B cell (primary cell): ENCODE measurements at places on chromosomes 4 and X. TPM values are rescaled to one million over a fixed set of nuclear protein-coding genes. Genes with fewer than 3 reads are reported as not detected.

DNA sequence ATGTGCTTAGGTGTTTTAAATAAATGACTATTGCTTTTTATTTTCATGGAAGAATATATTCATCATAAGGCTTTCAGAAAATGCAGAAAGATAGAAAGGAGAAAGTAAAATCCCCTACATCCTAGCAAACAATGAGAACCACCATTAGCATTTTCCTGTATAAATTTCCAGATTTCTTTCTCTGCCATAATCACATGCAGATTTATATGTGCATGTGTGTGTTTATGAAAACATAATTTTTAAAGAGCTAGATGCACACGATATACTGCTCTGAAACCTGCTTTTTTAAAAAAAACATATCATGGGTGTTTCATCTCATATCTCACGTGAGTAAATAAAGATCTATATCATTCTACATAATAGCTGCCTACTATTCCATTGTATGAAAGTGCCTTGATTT lies 26.4 kb upstream of the PPARGC1A start:
- no peak for DNase-seq

DNA sequence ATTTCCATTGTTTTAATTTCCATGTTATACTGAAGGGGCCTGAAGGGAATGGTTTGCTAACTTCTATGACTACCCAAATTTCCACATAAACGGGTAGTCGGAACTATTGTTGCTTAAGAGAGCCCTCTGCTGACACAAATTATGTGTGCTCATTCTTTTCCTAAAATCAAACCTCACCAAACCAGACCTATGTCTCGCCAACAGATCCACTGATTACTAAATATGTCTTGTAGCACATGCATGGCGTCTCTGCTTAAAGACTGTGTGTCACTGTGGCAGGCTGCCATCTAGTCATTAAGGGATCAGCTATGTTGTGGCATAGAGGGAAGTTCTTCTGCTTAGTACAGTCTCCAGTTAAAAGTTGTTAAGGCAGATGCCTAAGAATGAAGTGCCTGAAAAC lies 25.1 kb downstream of the PIR start:
- DNase-seq = peak; percentile 11

DNA sequence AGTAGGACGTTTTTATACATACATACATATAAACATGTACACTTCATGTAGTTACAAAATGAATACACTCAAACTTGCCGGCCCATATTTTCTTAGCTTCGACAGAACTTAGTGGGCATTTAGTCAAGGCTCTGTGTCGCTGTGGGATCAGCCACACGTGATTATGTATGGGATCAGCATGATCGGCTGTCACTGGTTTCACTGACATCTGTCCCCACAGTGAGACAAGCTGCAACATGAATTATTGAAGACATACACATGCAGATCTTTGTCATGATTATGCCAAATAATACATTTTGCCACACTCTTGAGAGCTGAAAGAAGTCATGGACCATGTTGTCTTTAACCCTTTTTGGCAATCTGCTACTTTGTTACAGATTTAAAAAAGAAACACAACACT lies 38.2 kb upstream of the NAA11 start:
- DNase-seq = no peak

- no peak for DNase-seq
Measured at GRCh38 chr4:105837037-105837436, 58.2 kb upstream of the NPNT start.

- DNase-seq = no peak
Measured at GRCh38 chr4:42436928-42437565, 39.8 kb downstream of the SHISA3 start.

GRCh38 chr4:147488556-147488955 lies 7.7 kb downstream of the EDNRA start:
- no peak for DNase-seq

DNA sequence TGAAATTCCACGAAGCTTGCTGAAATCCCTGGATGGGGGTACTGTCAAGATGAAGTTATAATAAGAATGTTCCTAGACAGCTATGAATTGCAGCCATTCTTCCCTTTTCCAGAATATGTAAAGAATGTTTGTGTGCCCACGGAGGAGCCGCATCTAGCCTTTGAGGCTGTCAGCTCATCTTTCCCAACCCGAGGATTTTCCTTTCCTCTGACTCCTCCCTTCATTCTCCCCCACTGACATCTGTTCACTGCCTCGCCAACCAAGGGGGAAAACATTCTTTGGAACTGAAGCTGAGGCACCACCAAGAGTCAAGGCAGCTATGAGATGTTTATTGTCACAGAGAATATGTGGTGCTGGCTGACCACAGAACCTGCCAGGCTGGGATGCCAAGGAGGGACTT lies 8.8 kb downstream of the NHSL2 start:
- DNase-seq = no peak

DNA sequence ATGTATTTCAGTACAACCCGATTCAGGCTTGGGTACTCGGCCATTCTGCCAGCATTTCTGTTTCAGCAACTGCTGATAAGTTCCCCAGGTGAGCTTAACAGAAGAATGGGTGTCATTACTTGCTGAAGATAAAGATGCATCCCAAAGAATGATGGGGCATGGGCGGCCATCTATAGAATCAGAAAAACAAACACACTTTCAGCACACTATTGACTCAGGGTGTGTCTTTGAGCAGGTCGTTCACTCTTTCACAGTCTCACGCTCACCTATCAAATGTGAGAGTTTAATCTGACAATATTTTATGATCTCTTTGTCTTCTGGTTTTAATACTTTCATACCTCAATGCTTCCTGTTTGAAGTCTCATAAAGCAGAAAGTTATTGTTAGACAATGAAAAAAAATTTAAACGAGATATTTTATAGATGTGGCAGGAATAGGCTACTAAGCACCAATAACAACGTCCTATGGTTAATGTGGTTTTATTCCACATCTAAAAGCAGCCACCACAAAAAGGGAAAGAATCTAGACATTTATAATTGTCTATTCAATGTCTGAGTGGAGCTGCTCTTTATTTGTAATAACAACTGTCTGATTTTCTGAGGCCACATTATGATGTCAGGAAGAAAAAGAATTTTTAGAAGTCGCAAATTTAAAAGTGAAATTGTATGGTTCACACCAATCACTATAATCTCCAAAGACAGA lies 17.0 kb downstream of the GASK1B start:
- no peak for DNase-seq

GRCh38 chrX:77952173-77952572 lies 17.3 kb downstream of the PGAM4 start:
- DNase-seq = no peak

GRCh38 chrX:153763989-153764755 lies at the start of gene PLXNB3:
TSS of gene PLXNB3 (plus strand) at chrX:153764249. CDS start at chrX:153765536, 1,287 bp downstream.
- DNase-seq = peak; percentile 76

DNA sequence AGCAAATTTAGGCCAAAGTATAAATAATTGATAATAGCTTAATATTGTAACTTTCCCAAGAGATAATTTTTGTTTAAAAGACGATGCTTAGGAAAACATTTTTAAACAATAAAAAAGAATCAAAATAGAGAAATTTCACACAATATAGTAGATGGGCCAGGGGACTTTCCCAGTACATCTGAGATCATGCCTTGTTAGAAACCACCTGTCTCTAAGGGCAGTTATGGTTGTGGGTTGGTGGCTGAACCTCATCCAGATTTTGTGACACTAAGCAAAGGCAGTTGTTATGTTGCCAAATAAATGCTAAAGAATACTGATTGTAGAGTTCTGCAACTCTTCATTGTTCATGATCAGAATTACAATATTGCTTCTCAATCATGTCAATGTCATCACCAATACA lies 270.6 kb downstream of the BANK1 start:
- DNase-seq = no peak

DNA sequence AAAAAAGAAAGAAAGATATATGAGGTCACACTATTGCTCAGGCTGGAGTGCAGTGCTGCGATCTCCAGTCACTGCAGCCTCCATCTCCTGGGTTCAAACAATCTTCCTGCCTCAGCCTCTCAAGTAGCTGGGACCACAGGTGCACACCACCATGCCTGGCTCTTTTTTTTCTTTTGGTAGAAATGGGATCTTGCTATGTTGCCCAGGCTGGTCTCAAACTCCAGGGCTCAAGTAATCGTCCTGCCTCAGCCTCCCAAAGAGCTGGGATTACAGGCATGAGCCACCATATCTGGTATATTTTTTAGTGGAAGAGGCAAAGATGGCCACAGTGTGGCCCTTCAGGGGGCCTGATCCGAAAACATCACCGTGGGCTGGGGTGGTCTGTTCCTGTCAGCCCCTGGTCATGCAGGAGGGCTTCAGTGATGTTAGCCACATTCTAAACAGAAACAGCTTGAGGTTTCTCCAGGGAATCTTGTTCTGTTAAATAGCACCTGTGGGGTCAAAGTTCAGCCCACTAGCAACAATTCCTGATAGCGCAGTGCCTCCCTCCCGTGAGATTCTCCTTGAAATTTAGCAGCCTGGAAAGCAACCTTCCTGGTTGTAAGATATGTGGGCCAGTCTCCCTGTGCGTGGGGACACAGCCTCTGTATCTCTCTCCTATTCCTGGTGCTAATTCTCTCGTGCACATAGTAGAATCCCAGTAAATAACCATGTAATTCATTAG lies 7.3 kb upstream of the DHRSX start:
- DNase-seq = no peak

GRCh38 chr4:78022517-78022916 lies 34.6 kb upstream of the FRAS1 start:
- no peak for DNase-seq

GRCh38 chr4:2797545-2798305 lies 4.8 kb downstream of the SH3BP2 start:
- peak; percentile 57 for DNase-seq

GRCh38 chr4:21134994-21135393 lies 434.7 kb downstream of the PACRGL start:
- DNase-seq = no peak

- DNase-seq = no peak
Measured at GRCh38 chr4:126346654-126347053, 1031.9 kb downstream of the FAT4 start.

DNA sequence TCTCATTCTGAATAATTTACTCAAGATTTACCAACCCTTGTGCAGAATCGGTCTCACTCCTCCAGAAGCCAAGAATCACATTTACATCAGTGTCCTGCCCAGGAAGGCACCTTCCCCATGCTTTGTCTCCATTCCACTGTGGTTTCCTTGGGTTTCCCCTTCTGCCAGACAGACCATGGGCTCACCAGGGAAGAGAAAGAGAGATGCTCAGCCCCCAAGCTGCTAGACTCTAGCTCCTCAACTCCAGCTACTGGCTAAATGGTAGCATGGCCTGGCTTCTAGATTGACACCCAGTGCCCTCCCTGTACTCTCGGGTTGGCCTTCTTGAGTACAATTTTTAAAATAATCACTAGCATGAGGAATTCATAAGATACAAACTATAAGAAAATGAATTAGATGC lies 12.9 kb downstream of the TLR10 start:
- no peak for DNase-seq

DNA sequence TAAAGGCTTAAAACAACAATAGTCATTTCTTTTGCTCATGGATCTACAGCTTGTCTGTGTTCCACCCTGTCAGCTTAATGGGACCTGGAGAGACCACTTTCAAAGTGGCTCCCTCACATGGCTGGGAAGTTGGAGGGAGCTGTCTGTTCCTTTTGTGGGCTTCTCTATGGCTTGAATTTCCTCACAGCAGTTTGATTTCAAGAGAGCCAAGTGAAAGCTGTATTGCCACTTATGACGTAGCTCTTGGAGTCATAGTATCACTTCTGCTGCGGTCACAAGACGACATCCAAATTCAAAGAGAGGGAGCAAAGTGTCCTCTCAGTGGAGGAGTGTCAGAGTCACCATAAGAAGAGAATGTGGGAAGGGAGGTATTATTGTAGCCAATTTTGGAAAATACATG lies 22.7 kb upstream of the ACSL1 start:
- peak; percentile 55 for DNase-seq

DNA sequence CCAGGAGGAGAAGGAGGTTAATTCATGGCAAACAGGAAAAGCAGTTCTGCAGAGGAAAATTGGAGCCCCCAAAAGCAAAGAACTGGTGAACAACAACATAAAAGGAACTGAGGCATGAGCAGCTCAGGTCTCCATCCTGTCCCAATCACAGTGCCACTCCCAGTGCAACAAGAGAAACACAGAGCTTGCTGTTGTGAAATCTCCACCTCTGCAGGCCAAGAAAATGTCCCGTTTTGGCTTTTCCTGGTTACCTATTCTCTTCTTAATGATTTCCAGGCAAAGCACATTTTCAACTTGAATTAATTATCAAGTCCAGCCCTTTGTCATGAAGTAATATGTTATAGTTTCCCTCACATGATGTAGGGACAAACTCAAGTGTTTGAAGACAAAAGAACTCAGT lies 778 bp downstream of the C1QTNF7 start:
- DNase-seq = no peak

GRCh38 chr4:158821228-158821971 lies 52.6 kb downstream of the FNIP2 start:
- DNase-seq = no peak

NAP1L3 gene
- total RNA-seq = 0.12 and 0.17 TPM in 2 replicates

TCP11X2 gene
- not detected in 2 replicates for total RNA-seq

CD99L2 gene
- 16.0 and 17.8 TPM in 2 replicates for total RNA-seq

HELQ gene
- 42.4 and 50.8 TPM in 2 replicates for total RNA-seq

AMTN gene
- total RNA-seq = not detected in 2 replicates

USP17L21 gene
- not detected in 2 replicates for total RNA-seq
